Activated T-cell treated with anti-CD3 and anti-CD28 coated beads, Interleukin-2, amount 50 U/mL, for 24 hours (primary cell): ENCODE measurements at places on chromosomes 5 and 9.

DNA sequence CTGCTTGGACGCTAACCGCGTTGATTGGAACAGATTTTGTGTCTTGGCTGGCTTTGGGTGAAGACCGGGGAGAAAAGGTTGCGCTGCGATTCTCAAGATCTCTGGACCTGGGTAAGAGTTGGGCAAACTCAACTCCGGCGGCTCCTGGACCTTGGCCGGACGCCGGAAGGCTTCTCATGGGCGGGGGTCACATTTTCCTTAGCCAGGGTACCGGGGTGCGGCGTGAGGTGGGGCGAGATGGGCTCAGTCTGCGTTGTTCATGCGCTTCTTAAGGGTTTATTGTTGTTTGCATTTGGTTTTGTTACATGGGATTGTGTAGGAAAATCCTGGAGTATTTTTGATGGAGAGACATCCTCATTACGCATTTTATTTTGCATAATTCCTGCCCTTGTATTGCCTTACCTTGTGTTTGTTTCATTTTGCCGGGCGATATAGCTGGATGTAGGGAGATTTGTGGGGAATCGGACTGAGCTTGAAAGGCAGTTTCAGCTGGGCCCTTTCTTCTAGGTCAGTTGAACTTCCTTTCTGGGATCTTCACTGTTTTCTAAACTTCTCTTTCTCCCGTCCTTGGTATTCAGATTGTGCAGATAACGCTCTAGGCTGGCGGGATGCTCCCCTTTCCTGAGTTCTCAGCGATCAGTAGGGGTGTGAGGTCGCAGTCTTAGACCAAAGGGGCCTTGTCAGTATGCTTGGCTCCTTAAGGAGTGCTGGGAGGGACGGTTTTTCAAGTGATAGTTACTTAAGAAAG lies 524 bp downstream of the MEGF10 start:
- no peak overlapping the region for H3K4me3 ChIP-seq
- peaks cover 14% of the 10 kb centered on the region for H3K4me1 ChIP-seq
- peaks cover 75% of the 10 kb centered on the region for H3K27me3 ChIP-seq
- no peak overlapping the region for H3K27ac ChIP-seq
- no peak for DNase-seq
- H3K36me3 ChIP-seq, result no peaks in the 10 kb centered on the region

DNA sequence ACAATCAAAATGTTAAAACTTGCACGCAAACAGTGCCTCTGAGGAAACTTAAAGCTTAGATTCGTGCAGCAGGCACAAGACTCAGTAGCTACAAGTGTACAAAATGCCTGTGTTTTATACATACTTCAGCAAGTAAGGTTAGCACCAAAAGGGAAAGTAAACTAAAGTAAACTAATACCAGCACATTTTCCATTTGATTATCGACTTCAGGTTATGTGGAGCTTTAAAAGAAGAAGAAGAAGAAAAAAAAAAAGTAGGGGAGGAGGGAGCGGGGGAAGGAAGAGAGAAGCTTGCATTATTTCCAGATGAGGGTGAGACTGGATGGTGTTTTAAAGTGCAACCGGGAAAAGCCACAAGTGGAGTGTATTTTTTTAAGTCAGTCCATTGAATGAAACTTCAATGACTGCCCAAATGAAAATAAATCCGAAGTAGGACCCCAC lies 596 bp upstream of the ADAMTS6 start:
- no peak overlapping the region for H3K4me3 ChIP-seq
- peak overlapping the region; percentile 93 for H3K27ac ChIP-seq
- peaks cover 19% of the 10 kb centered on the region for H3K4me1 ChIP-seq

GRCh38 chr5:151250346-151251000 lies 2.5 kb upstream of the GM2A start:
- H3K27me3 ChIP-seq, result no peaks in the 10 kb centered on the region
- DNase-seq, result no peak
- peaks cover 46% of the 10 kb centered on the region for H3K4me1 ChIP-seq
- peaks cover 2% of the 10 kb centered on the region for H3K36me3 ChIP-seq
- peak overlapping the region; percentile 86 for H3K4me3 ChIP-seq

DNA sequence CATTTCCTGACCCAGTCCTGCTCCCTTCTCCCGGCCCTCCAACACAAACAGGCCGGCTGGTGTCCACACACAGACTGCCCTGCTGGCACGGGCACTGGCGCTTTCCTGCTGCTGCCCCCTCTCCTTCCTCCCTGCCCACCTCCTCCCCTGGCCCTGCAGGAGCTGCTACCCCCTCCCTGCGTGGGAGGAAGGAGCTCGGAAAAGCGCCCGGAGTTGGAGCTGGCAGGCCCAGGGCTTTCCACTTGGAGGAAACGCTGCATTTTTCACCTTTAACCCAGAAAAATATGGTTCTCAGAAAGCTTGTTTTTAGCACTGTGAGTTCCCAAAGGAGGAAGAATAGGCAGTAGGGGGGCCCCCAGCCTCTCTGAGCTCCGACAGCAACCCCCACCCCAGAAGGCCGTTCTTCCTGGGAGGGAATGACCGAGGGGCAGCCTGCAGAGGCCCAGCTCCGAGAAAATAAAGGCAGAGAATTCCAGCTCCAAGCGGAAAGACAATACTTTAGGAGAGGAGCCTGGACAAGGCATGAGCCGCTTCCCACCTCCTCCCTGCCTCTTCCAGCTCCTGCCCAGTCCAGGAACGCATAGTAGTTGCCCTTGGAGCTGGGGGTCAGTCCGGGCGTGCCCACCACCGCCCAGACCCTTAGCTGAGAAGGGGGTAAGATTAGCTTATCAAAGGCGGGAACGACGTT lies 88.9 kb downstream of the LIFR start:
- no peak overlapping the region for H3K4me3 ChIP-seq
- no peaks in the 10 kb centered on the region for H3K4me1 ChIP-seq
- no peaks in the 10 kb centered on the region for H3K36me3 ChIP-seq
- no peak for DNase-seq

- H3K4me1 ChIP-seq, result peaks cover 28% of the 10 kb centered on the region
- peaks cover 6% of the 10 kb centered on the region for H3K36me3 ChIP-seq
- peak overlapping the region; percentile 86 for H3K27ac ChIP-seq
- H3K27me3 ChIP-seq, result no peaks in the 10 kb centered on the region
- H3K4me3 ChIP-seq, result peak overlapping the region; percentile 84
Observed at GRCh38 chr9:129027685-129028191, 393 bp downstream of the SH3GLB2 start.

- H3K4me3 ChIP-seq, result no peak overlapping the region
- H3K4me1 ChIP-seq, result peaks cover 27% of the 10 kb centered on the region
- peaks cover 76% of the 10 kb centered on the region for H3K27me3 ChIP-seq
- no peaks in the 10 kb centered on the region for H3K36me3 ChIP-seq
Observed at GRCh38 chr9:137158625-137159024, 11.2 kb downstream of the LRRC26 start.

DNA sequence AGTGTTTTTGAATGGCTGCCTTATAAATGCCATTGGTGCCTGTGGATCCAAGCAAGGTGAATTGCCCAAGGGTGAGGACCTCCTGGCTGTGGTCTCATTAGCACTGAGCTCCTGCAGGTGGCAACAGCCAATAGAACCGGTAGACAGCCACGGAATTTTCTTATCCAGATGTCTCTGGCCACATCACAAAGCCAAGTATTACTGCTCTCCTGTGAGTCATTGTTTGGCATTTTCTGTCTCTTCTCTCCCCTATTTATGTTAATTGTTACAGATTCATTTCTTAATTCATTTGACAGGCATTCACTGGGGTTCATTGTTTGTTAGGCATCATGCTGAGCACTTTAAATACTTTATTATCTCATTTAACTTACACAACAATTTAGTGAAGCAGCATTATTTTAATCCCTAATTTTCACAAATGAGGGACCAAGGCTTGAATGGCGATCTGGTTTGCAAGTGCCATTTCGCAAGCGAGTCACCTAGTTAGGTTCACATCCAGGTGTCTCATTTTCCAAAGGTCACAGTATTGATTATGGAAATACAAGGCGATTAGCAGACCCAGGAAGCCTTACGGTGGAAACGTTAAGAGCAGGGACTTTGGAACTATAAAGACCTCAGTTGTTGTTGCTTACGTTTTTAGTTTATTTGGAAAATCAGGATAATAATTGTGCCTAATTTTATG lies 58.2 kb upstream of the DPYSL3 start:
- H3K36me3 ChIP-seq, result no peaks in the 10 kb centered on the region
- no peaks in the 10 kb centered on the region for H3K4me1 ChIP-seq
- no peak overlapping the region for H3K27ac ChIP-seq
- no peak overlapping the region for H3K4me3 ChIP-seq
- DNase-seq, result no peak
- H3K27me3 ChIP-seq, result no peaks in the 10 kb centered on the region

- H3K4me3 ChIP-seq, result no peak overlapping the region
- no peak overlapping the region for H3K27ac ChIP-seq
- DNase-seq, result no peak
Observed at GRCh38 chr5:94057655-94058054, 316.3 kb upstream of the POU5F2 start.

DNA sequence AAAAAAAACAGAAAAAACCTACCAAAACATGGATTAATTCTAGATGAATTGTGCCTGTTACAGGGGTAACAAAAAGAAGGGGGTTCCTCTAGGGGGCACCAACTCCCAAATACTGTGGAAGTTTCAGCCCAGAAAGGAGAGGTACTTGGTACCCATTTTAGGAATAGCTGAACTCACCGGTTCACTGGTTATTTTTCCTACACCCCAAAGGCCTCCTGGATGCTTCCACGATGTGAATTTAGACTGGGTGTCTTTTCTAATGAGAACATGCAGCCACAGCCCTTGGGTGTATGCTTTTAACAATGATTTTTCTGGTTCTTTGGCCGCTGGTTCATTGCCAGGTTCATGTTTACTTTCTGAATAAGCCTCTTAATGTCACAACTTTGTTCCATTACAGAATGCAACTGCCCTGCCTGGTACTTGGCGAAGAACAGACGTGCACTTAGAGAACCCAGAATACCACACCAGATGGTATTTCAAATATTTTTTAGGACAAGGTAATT lies 46.7 kb downstream of the GARNL3 start:
- no peak overlapping the region for H3K4me3 ChIP-seq
- no peaks in the 10 kb centered on the region for H3K4me1 ChIP-seq
- DNase-seq, result no peak
- peaks cover 19% of the 10 kb centered on the region for H3K27me3 ChIP-seq
- H3K36me3 ChIP-seq, result no peaks in the 10 kb centered on the region

GRCh38 chr9:135960411-135961276 lies 529 bp downstream of the UBAC1 start:
- H3K27me3 ChIP-seq, result no peaks in the 10 kb centered on the region
- no peak for DNase-seq
- peak overlapping the region; percentile 74 for H3K27ac ChIP-seq
- peaks cover 39% of the 10 kb centered on the region for H3K4me1 ChIP-seq
- H3K4me3 ChIP-seq, result peak overlapping the region; percentile 89
- H3K36me3 ChIP-seq, result peaks cover 17% of the 10 kb centered on the region

DNA sequence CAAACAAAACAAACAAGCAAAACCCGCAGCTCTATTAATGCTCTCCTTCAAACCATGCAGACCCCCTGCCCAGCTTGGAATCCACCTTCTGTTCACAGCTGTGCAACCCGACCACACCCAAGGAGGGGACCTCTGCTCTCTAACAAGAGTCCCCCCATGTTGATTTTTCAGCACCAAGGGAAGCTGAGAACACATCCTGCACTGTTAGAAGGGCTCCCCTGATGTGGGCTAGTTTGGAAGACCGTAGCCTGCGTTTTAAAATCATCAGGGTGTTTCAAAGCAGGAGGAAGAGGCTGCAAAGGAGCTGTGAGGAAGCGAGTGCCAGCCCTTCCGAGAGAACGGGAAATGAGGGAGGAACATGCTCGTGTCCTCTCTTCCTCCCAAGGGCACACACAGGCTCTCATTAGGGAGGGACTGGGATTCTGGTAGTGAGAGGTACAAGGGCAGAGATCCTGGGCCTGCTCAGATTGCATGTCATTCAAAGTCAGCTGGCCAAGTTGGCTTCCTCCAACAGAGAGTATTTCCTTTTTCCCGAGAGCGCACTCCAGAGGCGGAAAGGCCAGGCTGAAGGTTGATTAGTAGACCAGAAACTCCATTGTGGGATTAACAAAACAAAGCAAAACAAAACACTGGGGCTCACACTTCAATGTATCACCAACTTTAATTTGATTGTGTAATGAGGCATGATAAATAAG lies 185.9 kb downstream of the SEMA6A start:
- DNase-seq, result no peak
- no peak overlapping the region for H3K4me3 ChIP-seq
- no peak overlapping the region for H3K27ac ChIP-seq

GRCh38 chr9:127832248-127832647 lies 22.2 kb downstream of the ENG start:
- H3K4me1 ChIP-seq, result peaks cover 23% of the 10 kb centered on the region
- no peak for DNase-seq
- no peak overlapping the region for H3K4me3 ChIP-seq
- peak overlapping the region; percentile 80 for H3K27ac ChIP-seq
- no peaks in the 10 kb centered on the region for H3K27me3 ChIP-seq
- peaks cover 8% of the 10 kb centered on the region for H3K36me3 ChIP-seq

DNA sequence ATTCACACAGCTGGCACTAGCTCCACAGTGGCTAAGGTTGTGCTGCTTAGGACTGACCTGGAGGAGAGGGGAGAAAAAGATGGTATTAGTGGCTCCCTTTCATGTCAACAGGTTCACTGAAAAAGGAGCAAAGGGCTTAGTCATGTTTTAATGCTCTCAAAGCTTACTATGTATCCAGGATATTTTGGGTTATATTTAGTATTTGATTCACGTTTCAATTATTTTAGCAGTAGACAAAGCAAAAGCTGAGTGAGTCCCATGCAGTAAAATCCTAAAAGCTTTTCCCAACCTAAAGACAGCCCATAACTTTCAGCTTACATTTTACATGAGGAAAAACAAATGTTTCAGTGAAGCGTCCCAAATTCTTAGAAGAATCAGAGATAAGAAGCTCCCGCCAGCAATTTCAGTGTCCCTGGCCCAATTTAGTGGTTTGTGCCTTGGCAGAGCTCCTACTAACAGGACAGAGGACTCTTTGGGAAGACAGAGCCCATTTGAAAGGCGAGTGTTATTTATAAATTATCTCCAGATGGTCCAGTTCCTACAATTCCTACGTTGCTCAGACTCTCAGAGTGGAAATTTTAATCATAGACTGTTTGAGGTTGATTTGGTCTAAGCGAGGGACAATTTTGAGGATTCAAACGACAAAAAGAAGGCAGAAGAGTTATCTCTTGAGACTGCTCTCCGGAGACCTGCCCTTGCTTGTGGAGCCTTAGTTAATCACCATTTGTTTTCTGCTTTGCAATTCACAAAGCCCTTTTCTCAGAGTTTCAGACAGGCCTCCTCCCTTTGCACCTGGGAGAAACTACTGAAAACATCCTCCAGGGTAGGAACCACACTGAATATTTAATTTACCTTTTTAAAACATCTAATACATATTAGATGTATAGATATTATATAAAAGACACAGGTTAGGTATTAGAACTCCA lies 225.0 kb upstream of the ANKRD55 start:
- H3K4me1 ChIP-seq, result no peaks in the 10 kb centered on the region
- no peak for DNase-seq
- no peaks in the 10 kb centered on the region for H3K36me3 ChIP-seq
- H3K27ac ChIP-seq, result no peak overlapping the region
- no peaks in the 10 kb centered on the region for H3K27me3 ChIP-seq

GRCh38 chr9:69004836-69005235 lies 9.1 kb downstream of the PRKACG start:
- no peaks in the 10 kb centered on the region for H3K36me3 ChIP-seq
- no peak for DNase-seq
- no peaks in the 10 kb centered on the region for H3K4me1 ChIP-seq
- no peak overlapping the region for H3K4me3 ChIP-seq
- no peaks in the 10 kb centered on the region for H3K27me3 ChIP-seq
